Uterus (tissue), 4 donors: ENCODE measurements at places on chromosomes 5 and 9.
A peak's percentile ranks its signal among the peaks of the same experiment; 100 is the strongest.

- DNase-seq, result no peak
Measured at GRCh38 chr5:152118676-152119470, 194.2 kb upstream of the GLRA1 start.

- DNase-seq, result no peak
Measured at GRCh38 chr5:71807909-71808308, 88.8 kb downstream of the CARTPT start.

GRCh38 chr5:132470596-132470995, 20.0 kb downstream of the IRF1 start:
- peak; percentile 14 for DNase-seq

GRCh38 chr5:167244583-167244982, 1046.9 kb upstream of the WWC1 start:
- DNase-seq, result no peak

GRCh38 chr9:33044677-33045282, 19.7 kb downstream of the DNAJA1 start:
- no peak for DNase-seq

GRCh38 chr9:133203506-133204075, 5.5 kb downstream of the OBP2B start:
- DNase-seq, result no peak

DNA sequence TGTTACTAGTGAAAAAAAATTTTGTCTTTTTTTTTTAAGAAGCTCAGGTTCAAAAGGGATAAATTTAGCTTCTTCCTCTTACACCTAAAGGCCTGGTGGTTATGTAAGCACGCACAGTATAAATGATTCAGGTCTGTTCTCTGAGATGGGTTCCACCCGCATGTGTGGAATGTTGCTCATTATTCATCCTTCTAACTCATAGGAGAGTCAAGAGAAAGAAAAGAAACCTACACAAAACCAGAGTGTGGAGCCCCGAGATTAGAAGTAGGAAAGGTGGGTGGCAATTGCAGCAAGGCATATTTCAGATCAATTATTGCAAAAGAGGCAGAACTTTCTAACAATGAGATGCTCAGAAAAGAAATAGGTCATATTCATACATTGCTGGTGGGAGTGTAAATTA, 13.5 kb downstream of the PLAC8L1 start:
- no peak for DNase-seq
